Endodermal cell (in vitro differentiated cells): ENCODE measurements at places on chromosomes 5 and 9. TPM values are rescaled to one million over a fixed set of nuclear protein-coding genes. Genes with fewer than 3 reads are reported as not detected.
A peak's percentile ranks its signal among the peaks of the same experiment; 100 is the strongest.

DNA sequence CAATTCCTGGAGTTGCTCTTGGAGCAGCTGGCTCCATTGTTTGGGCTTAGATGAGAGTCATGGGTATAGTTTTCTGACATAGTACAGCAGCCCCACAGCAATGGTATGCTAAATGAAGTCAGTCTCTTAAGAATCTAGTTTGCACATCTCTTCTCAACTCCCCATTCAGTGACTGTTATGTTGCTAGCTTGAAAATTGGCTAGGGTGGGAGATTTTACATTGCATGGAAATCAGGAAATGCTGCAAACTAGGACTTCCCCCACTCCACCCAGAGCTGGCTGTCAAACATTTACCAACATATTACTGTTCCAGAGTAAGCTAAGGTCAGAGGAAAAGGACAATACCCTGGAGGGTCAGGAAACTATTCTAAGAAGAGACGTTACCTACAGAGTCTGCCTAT, 17.6 kb upstream of the FCHO2 start:
- H3K27me3 ChIP-seq = no peaks in the 10 kb centered on the region
- H3K36me3 ChIP-seq = no peaks in the 10 kb centered on the region
- H3K27ac ChIP-seq = no peak overlapping the region
- DNase-seq = no peak
- no peaks in the 10 kb centered on the region for H3K4me1 ChIP-seq
- no peak overlapping the region for H3K4me3 ChIP-seq

DNA sequence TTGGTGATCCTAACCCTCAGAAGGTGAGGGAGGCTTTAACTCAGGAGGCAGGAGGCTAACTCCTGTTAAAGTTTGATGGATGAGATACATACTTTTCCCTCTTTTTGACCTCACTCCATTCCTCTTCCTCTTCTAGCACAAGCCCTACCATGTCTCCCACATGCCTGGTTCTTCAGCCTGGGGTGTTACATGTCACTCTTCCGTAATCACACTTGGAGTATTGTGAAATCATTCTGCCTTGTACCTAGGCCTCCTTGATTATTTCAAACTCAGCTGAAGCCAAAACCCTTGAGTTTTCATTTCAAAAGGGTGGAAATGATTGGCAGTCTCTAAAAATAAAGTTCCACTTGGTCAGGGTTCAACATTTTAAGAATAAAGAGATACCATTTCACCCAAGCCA, 1.8 kb downstream of the PLAC8L1 start:
- H3K27me3 ChIP-seq = no peaks in the 10 kb centered on the region
- DNase-seq = no peak
- no peak overlapping the region for H3K27ac ChIP-seq
- peaks cover 6% of the 10 kb centered on the region for H3K36me3 ChIP-seq

GRCh38 chr5:143509758-143510221, 106.3 kb upstream of the NR3C1 start:
- DNase-seq = no peak
- H3K4me3 ChIP-seq = no peak overlapping the region
- no peak overlapping the region for H3K27ac ChIP-seq
- H3K4me1 ChIP-seq = no peaks in the 10 kb centered on the region

Gene PCDHGC4
- total RNA-seq = 2.6 to 3.0 TPM (median 2.6 TPM) in 3 replicates

Gene CNOT6
- total RNA-seq = 23.2 to 42.9 TPM (median 38.9 TPM) in 3 replicates

DNA sequence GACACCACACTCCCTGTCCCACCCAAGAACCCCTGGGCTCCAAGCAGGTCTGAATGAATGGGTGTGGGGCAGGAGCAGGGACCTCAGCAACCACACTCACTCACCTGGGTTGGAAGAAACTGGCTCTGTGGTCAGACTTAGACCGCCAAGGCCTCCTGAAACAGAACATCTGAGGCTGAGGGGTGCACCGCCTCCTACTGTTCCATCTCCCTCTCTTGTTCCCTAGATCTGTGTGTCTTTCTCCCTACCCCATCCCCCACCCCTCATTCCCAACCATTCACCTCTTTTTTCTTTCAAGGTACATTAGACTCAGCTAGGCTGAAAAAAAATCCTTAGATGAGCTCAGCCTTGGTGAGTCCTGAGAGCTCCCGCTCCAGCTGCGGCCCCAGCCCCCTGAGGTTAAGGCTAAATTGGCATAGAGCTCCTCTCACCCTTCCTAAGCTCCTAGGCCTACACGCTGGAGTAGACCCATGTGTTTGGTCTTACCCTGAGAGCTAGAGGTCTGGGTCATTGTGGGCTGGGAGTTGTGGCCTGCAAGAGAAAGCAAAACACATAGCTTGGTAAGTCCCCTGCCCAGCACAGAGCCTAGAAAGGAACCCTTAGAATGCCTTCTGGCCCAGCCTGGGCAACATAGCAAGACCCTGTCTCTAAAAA, 4.8 kb downstream of the ECSCR start:
- no peak for DNase-seq
- no peak overlapping the region for H3K4me3 ChIP-seq
- H3K27me3 ChIP-seq = no peaks in the 10 kb centered on the region
- no peak overlapping the region for H3K27ac ChIP-seq
- peaks cover 13% of the 10 kb centered on the region for H3K4me1 ChIP-seq

GRCh38 chr9:121807823-121808278, 156.4 kb downstream of the DAB2IP start:
- H3K4me3 ChIP-seq = no peak overlapping the region
- DNase-seq = peak; percentile 34
- no peaks in the 10 kb centered on the region for H3K4me1 ChIP-seq
- H3K27me3 ChIP-seq = peaks cover under 1% of the 10 kb centered on the region

Gene DOCK8
- total RNA-seq = 25.8 and 28.1 TPM in 2 replicates

GRCh38 chr5:42993516-42994245, 46.4 kb downstream of the ANXA2R start:
- H3K27me3 ChIP-seq = peaks cover 77% of the 10 kb centered on the region
- no peak for DNase-seq
- H3K27ac ChIP-seq = no peak overlapping the region
- no peaks in the 10 kb centered on the region for H3K4me1 ChIP-seq
- H3K4me3 ChIP-seq = peak overlapping the region; percentile 67
- no peaks in the 10 kb centered on the region for H3K36me3 ChIP-seq

Gene FOXD4L4
- 0.19 to 0.35 TPM (median 0.31 TPM) in 3 replicates for total RNA-seq

Gene TMEFF1
- 96.8 to 111 TPM (median 106 TPM) in 3 replicates for total RNA-seq

DNA sequence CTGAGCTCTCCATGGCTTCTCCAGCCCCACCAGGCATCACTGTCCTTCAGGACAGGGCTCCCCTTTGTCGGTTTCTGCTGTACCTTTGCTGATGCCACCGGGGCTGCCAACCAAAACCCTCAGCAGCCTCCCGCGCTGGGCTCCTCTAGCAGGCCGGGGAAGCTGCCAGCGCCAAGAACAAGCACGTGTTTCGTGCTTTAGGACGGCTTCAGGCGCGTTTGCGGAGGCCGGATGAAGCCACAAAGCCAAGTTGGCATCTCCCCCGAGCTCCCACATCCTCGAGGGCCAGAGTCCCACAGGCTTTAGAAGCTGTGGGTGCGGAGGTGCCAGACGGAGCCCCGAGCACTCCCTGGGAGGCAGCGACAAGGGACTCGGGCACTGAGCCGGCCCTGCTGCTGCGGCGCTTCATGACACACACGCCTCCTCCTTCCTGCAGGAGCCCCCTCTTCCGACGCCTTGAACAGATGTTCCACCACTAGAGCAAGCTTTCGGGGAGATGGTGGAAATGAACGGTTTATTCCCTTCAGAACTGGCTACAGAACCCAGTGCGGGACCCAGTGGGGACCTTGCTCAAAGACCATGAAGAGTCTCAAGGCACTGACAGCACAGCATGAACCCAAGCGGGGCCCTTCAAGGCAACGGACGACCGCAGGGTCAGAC, 36.7 kb downstream of the SARDH start:
- H3K4me1 ChIP-seq = no peaks in the 10 kb centered on the region
- H3K27me3 ChIP-seq = no peaks in the 10 kb centered on the region
- DNase-seq = no peak
- H3K36me3 ChIP-seq = no peaks in the 10 kb centered on the region

DNA sequence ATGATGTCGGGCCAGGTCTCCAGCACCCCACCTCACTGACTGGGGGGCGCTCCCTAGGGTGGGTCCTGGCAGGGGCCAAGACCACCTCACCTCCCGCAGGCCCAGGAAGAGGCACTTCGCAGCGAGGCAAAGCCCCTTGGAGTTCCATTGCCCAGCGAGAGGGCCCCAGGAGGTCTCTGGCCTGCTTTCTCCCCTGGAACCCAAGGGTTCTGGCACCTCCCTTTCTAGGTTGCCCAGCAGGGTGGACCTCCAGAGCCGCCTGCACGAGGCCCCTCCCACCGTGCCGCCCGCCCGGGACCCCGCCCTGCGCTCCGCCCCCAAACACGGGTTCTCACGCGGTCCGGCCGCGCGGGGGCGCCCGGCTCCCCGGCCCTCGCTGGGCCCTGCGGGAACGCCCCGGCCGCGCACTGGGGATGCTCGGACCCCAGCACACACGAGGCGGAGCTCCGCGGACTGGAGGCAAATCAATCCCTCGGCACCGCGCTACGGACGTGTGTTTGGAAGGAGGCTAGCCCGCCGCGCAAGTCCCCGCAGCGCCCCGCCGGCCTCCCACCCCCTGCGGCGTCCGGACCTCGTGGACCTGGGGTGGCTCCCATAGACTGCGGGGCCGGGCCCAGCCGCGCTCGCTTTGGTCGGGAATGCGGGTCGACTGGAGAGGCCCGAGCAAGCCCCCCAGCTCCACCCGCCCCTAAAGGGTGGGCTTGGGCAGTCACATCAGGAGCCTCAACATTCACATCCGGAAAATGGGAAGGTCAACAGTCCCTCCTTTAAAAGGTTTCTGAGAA, 99.5 kb upstream of the LMX1B start:
- H3K4me1 ChIP-seq = peaks cover 21% of the 10 kb centered on the region
- H3K36me3 ChIP-seq = no peaks in the 10 kb centered on the region
- no peaks in the 10 kb centered on the region for H3K27me3 ChIP-seq
- no peak overlapping the region for H3K27ac ChIP-seq

Gene MCCC2
- total RNA-seq = 22.1 to 48.4 TPM (median 46.6 TPM) in 3 replicates

DNA sequence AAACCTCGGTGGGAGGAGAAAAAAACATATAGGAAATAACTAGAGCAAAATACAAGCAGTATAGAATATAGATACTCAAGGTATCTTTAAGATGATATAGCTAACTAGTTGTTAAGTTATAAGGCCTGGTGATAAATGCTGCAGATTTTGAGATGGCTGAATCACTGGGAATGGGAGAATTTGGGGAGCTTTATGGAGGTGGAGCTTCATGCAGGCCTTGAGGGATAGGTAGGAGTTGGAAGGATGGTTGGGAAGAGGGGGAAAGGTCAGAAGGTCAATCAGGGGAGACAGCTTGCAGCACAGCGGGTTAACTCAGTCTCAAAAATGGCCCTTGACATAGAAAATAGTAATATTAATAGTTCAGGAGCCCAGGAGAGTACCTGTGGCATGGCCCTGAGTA, 34.8 kb downstream of the RAI14 start:
- no peak overlapping the region for H3K4me3 ChIP-seq
- H3K36me3 ChIP-seq = peaks cover 57% of the 10 kb centered on the region
- H3K27me3 ChIP-seq = no peaks in the 10 kb centered on the region

DNA sequence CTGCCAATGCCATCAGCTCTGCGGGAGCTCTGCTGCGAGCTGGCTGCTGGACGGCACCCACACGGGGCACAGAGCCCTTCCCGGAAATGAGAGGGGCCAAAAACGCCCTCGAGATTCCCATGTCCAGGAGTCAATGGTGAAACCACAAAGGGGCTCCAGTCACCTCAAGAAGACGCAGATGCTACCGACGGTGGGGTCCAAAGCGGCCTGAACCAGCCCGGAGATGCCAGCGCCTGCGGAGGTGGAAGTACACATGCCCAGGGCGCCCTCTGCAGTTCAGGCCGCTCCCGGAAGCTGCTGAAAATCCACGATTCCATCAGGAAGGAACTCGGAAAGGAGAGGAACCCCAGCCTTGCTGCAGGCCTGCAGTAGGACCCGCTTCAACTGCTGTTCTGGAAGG, 82.4 kb upstream of the SELENOP start:
- DNase-seq = peak; percentile 92
- H3K27ac ChIP-seq = no peak overlapping the region
- no peak overlapping the region for H3K4me3 ChIP-seq
- no peaks in the 10 kb centered on the region for H3K27me3 ChIP-seq

Gene HRH2
- 1.6 to 2.7 TPM (median 2.1 TPM) in 3 replicates for total RNA-seq

Gene CHD1
- total RNA-seq = 55.9 and 59.5 TPM in 2 replicates

DNA sequence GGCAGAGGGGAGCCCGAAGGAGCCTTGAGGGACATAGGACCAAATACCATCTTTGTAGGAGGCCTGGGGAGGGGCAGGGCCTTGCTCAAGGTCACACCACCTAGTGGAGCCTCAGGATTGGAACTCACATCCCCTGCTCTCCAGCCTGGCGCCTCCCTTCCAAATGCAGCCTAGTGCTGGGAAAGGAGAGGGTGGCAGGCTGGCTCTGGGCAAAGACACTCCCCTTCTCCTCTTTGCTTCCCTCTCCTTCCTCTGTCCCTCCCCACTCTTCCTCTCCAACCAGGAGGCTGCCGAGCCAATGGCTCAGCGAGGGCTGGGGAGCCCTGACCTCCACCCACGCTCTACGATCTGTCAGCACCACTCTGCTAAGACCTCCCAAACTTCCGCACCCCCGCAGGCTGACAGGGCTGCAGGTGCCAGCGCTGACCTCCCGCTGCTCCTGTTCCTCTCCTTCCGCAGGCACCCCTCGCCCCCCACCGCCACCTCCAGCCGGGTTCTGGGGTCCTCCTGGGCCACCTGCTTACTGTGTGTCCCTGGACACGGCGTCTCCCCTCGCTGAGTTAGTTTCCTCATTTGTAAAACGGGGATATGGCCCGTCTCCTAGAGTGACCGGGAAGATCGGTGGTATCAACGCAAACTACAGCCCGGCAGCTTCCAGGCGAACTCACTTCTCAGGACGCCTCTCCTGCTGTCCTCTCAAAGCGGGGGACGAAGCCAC, 52.9 kb downstream of the C9orf50 start:
- peak overlapping the region; percentile 82 for H3K4me3 ChIP-seq
- no peaks in the 10 kb centered on the region for H3K36me3 ChIP-seq
- H3K4me1 ChIP-seq = peaks cover 6% of the 10 kb centered on the region
- H3K27me3 ChIP-seq = no peaks in the 10 kb centered on the region
- peak; percentile 88 for DNase-seq

DNA sequence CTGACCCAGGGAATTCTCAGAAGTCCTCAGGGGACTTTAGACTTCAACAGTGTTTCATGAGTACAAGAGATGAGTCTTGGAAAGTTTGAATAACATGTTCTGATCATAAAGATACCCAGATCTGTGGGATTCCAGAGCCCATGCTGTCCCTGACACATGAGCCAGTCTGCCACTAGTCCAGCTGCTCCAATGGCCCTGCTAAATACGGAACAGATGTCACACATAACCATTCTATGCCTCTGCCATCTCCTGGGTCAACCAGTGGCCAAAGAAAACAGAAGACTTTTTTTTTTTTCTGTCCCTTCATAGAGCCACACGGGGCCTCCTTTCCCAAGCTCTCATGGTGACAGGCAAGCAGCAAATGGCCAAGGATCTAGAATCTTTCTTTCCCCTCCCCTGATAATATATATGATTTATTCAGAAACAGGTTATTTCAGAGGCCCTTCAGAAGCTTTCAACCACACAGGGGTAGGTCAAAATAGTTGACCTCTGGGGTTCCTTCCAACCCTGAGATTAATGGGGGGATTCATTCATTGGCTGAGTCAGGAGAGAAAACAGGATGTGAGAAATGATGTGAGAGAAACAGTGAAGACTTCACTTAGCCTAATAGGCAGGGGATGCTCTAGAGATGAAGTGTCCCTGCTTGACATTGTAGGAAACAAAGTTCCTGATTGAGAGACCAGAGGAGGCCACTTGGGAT, 367.7 kb downstream of the CDK5RAP2 start:
- DNase-seq = no peak
- no peak overlapping the region for H3K27ac ChIP-seq
- H3K27me3 ChIP-seq = no peaks in the 10 kb centered on the region
- no peaks in the 10 kb centered on the region for H3K4me1 ChIP-seq

- no peak overlapping the region for H3K4me3 ChIP-seq
- no peaks in the 10 kb centered on the region for H3K27me3 ChIP-seq
- peaks cover 90% of the 10 kb centered on the region for H3K36me3 ChIP-seq
- DNase-seq = no peak
- no peaks in the 10 kb centered on the region for H3K4me1 ChIP-seq
These were observed 46.0 kb upstream of the OR2K2 start for GRCh38 chr9:111375817-111376564.
